PC-9 (cell line): ENCODE measurements at places on chromosomes 12 and 14.

DNA sequence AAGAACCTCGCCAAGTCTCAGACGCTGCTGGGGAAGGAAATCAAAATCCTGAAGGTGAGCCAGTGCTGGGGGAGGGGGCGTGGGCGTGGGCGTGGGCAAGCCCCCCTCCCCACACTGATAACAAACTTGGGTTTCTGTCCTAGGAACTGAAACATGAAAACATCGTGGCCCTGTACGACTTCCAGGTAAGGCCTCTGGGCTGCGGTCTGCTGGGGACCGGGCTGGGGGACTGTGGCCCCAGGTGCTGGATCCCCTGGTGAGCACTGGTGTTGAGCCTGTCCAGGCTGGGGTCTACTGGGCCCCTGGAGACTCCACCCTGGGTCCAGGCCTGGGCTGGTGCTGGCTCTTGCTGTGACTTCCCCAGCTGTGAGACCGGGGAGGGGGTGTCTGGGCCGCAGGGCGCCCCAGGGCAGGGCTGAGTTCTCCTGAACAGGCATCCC is 1.2 kb downstream of the ULK1 start:
- H3K27ac ChIP-seq = peak overlapping the region; percentile 86
- no peaks in the 10 kb centered on the region for H3K27me3 ChIP-seq

DNA sequence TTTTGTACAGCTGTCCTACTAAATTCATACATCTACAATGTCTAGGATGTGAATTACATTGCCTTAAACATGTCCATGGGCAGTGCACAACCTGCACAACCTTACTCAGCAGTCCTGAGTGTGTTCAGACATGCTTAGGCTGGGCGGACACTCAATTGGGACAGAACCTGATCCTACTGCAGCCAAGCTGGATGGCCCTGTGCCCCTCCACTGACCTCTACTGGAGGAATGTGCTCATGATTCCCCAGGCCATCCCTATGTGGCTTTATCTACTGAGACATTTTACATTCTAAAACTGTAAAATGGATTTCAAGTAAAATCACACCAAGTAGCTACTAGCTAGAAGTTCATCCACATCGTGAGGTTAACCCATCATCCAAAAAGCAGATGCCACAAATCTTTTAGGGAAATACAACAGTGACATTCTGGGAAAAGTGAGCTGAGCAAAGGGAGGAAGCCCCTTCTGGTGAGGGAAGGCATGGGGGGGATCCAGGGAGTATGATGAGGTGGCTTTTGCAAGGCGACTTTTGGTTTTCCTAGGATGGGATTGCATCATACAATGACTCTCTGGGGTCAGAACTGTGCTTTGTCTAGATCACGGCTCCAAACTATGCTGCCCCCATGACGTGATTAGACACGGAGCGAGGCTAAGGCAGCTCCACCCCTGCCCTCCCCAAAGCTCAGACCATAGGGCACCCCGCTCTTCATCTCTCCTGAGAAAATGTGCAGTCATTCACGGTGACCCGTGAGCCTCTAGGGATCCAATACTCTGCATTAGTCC is 911.7 kb upstream of the TMEM132C start:
- no peak for DNase-seq
- H3K36me3 ChIP-seq = no peaks in the 10 kb centered on the region
- H3K27ac ChIP-seq = no peak overlapping the region
- H3K4me3 ChIP-seq = no peak overlapping the region

DNA sequence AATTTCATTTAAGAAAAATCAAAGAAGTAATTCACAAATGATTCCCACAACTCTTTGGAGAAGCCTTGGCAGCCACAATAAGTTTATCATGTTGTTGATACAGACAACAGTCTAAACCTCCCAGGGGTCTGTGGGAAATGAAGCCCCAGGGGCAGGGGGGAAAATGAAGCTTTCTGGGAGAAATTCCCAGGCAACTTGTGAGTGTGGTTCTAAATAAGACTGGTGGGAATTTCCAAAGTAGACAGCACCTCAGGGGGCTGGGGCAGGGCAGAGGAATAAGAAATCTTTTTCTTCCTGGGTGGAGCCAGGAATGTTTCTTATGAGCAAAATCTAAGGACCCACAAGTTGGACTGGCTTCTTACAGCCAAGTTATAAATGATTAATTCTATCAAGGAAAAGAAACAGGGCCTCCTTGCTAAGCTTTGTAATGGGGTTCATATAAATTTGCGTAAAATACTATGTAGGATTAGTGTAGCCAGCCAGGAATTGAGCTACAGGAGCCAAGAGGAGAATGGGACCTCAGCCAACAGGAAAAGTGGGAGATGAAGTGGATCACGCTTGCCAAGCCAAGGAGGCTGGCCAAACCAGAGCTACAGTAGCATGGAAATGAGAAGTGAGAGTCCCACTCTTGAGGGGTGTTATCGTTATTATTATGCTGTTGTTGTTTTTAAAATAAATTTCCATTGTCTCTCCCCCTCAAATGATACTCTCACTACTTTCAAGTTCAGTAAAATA is 182.9 kb upstream of the FAR2 start:
- H3K4me1 ChIP-seq = no peaks in the 10 kb centered on the region
- H3K27ac ChIP-seq = no peak overlapping the region
- DNase-seq = no peak
- no peaks in the 10 kb centered on the region for H3K27me3 ChIP-seq
- no peaks in the 10 kb centered on the region for H3K36me3 ChIP-seq
- no peak overlapping the region for H3K4me3 ChIP-seq

DNA sequence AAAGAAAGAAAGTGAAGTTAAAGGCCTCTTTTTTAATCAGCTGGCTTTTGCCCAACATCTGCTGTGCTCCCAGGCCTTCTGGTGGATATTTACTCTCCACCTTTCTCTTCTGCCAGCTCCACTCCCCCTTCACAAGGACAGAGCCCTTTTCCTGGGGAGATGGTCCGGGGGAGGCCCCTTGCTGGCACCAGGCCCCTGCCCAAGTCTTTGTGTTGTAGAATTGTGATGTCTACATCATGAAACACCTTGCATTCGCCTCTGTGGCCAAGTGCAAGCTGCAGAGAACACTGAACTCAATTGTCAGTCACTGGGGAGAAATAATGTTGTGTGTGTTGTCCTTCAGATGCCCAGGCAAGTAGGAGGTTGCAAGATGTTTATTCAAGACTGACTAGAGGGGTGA is 150.3 kb downstream of the DPF3 start:
- H3K27ac ChIP-seq = no peak overlapping the region
- H3K27me3 ChIP-seq = peaks cover 72% of the 10 kb centered on the region
